ENCODE measurements at places on chromosomes 3 and 15. TPM values are rescaled to one million over a fixed set of nuclear protein-coding genes. Genes with fewer than 3 reads are reported as not detected.

- DNase-seq, result no peak
Observed at GRCh38 chr3:177694316-177694715, 497.0 kb upstream of the TBL1XR1 start.

GRCh38 chr15:34652726-34653033, 69.2 kb upstream of the GOLGA8B start:
- DNase-seq, result peak; percentile 10

DNA sequence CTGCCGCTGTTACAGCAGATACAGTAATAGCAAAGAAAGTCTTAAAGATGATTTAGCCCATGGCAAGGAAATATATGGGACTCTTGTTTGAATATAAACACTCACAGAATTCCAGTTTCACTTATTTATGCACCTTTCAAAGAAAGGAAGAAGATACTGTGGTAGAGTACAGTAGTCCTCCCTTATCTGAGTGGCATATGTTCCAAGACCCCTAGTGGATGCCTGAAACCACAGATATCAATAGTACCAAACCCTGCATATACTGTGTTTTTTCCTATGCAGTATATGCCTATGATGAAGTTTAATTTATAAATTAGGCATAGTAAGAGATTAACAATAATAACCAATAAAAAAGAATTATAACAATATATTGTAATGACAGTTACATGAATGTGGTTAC, 8.2 kb downstream of the MAP2K1 start:
- DNase-seq, result no peak

The DGKG gene
- 0.65 TPM for total RNA-seq

DNA sequence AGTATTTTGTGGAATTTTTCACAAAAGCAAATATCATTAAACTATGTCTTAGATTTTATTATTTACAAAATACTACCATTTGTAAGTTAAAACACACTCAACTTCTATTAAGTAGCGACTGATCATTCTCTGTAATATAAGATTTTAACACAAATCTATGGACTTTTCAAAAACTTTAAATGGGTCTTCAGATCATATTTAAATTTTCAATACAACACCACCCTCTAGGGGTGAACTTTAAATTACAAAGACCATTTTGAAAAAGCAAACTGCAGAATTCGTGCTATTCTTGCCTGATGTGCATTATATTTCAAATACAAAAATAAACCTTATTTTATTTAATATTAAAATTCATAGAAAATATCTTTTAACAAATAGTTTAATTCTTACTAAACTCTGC, 8.2 kb upstream of the VGLL4 start:
- no peak for DNase-seq

The WNT7A gene
- not detected for total RNA-seq

DNA sequence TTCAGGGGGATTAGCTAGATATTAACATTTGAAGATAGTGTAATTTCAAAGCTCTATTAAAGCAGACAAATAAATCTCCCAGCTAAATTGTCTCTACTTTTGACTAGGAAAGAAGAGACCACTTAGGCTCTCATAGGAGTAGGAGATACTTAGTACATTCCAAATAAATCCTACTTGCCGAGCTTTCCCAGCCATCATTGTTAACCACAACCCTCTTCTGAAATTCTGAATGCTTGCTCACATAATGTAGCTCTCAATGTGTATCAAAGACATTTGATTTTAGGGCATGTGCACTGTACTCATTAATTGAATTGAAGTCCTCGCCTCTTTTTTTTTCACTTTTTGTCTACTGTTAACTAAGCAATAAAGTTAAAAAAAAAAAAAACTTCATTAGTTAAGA, 598.2 kb upstream of the ADAMTS9 start:
- no peak for DNase-seq

- no peak for DNase-seq
Observed at GRCh38 chr3:52106951-52107611, 47.1 kb downstream of the POC1A start.

- DNase-seq, result no peak
Observed at GRCh38 chr15:56992725-56993124, 74.3 kb downstream of the TCF12 start.

DNA sequence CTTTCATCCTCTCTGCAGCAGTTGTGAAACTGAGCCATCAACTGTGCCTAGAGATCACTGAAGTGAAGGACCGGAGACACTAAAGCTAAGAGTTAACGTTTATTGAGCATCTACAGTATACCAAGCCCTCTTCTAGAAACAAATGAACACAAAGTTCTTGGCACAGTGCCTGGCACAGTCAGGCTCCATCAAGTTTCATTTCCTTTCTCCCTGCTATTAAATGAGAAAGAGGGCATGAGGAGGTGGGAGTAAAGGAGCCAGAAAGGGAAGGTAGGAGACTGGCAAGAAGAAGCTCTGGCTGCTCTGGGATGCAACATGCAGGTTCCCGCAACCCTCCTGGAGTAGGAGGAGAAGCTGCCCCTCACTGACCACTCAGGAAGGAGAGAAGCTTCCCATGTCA, 30.6 kb downstream of the CYP19A1 start:
- no peak for DNase-seq

The ZDHHC19 gene
- total RNA-seq, result 0.21 TPM

The CLDN1 gene
- 67.2 TPM for total RNA-seq

- DNase-seq, result no peak
Observed at GRCh38 chr3:177591379-177591778, 394.1 kb upstream of the TBL1XR1 start.

- DNase-seq, result no peak
Observed at GRCh38 chr15:46460431-46461094, 825.7 kb downstream of the SQOR start.

The DMXL2 gene
- total RNA-seq, result 6.6 TPM

- DNase-seq, result no peak
Observed at GRCh38 chr3:139758654-139759291, 81.0 kb upstream of the NMNAT3 start.

- no peak for DNase-seq
Observed at GRCh38 chr15:25436707-25437106, 2.1 kb downstream of the UBE3A start.

GRCh38 chr15:70430069-70430468, 332.4 kb upstream of the TLE3 start:
- DNase-seq, result no peak

- DNase-seq, result no peak
Observed at GRCh38 chr15:83099290-83099689, 8.2 kb upstream of the TM6SF1 start.

- peak; percentile 69 for DNase-seq
Observed at GRCh38 chr3:38960953-38961622, 90.7 kb downstream of the SCN11A start.

DNA sequence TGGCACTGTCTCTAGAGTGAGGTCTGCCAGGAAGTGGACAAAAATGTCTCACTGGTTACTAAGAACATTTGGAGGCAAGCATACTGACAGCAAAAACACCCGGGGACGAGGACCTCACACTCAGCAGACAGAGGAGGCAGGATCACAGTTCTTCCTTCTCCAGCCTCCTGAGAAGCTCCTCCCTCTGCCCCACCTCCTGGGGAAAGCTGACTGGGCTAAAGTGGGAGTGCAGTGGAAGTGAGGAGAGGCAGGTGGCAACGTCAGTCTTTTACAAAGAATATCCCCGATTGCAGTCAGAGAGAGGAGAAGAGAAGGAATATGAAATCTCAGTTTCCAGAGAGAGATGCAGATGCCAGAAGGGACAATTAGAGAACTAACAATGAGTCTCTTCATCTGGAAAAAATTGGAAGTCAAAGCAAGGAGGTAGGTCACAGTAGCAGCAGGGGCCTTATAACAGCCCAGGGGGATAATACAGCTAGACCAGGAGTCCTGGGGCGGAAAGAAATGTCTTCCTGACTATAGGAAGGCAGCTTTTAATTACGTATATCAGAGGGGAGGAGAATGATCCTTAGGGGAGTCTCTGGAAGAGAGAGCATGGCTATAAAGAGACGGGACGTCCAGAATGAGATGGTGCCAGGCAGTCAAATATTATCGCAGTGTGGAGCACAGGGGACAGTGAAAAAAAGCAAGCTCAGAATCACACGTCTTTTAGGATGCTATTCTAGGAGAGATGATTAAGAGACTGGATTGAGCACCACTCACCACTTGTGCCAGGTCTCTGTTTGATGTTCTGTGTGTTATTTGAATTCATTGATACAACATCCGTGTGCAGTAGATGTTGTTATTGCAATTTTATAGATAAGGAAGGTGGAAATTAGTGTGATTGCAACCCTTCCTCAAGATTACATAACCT, 47.2 kb downstream of the LEO1 start:
- no peak for DNase-seq

- no peak for DNase-seq
Observed at GRCh38 chr15:42704492-42704926, 32.4 kb downstream of the CDAN1 start.

The VGLL3 gene
- 7.8 TPM for total RNA-seq

GRCh38 chr15:87638554-87639083, 617.9 kb downstream of the NTRK3 start:
- no peak for DNase-seq

DNA sequence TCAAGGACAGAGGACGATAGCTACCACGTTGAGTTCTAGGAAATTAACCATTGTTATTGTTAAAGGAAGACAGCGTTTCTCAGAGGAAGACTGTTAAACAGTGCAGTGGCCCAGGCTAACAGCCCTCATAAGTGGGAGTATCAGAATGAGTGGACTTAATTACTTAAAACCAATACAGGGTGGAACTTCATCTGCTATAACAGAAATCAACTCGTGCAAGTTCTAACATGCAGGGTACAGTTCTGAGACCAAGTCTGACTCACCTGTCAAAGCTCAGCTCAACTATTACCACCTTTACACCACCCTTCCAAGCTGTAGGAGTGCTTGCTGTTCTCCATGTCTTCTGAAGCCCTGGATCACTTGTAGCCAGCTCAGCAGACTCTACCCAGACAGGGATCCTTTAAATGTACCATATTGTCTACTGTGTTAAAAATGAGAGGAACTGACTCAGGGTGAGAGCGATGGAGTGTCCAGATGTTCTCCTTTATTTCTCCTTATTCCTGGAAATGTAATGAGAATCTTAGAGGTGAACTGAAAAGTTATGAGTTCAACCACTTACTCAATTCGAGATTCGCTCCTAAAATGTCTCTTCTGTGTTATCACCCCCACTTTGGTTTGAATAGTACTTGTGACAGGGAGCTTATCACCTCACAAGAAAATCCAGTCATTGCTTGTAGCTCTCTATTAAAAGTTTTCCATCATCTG, 26.5 kb downstream of the CD86 start:
- no peak for DNase-seq

DNA sequence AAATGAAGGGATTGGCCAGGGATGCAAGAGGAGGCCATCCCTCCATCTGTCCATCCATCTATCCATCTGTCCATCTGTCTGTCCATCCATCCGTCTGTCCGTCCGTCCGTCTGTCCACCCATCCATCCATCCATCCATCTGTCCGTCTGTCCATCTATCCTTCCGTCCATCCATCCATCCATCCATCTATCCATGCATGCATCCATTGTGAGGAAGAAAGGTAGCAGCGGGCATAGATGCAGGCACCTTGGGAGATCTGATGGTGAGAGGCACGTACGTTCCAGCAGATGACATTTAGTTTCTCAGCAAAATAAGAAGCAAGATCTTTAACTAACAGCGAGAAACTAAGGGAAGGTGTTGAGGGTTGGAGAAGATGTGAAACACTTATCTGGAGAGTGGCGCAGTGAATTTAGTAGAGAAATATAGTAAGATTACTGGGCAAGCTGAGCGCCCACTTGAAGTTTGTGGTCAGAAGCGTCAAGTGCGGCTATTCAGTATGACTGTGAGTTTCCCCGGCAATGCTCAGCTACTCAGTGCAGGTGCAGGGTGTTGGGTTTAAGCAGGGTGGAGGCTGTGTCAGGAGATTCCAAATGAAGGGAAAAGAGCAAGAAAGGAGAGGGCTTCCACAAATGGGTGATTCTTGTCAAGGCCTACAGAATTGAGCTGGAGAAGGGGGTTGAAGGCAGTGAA, 22.4 kb upstream of the SRP14 start:
- no peak for DNase-seq

- no peak for DNase-seq
Observed at GRCh38 chr15:79812541-79812940, 84.3 kb downstream of the MTHFS start.

DNA sequence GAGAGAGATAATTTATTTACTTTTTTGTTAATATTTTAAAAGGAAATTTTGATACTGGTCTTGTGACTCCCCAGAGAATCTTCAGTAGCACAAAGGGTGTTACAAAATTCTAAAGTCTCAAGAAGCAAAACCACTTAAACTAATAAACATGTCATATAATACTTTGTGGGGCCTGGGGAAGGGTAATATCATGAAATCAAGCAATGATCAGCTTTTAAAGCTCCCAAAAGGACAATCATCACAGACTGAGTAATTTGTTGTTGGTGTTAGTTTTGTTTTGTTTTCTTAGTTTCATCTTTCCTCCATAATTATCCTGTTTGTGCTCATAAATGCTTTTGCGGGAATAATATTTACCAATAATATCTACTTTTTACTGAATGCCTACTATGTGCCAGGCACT, 55.0 kb downstream of the TMEM212 start:
- DNase-seq, result no peak

The SH3GL3 gene
- total RNA-seq, result not detected

GRCh38 chr3:187082758-187083375, 56.4 kb downstream of the RPL39L start:
- DNase-seq, result no peak

The LEKR1 gene
- 2.2 TPM for total RNA-seq

GRCh38 chr15:63582718-63583426, 14.3 kb upstream of the FBXL22 start:
- no peak for DNase-seq

- DNase-seq, result peak; percentile 56
Observed at GRCh38 chr3:141412087-141412935, 44.0 kb downstream of the ZBTB38 start.

DNA sequence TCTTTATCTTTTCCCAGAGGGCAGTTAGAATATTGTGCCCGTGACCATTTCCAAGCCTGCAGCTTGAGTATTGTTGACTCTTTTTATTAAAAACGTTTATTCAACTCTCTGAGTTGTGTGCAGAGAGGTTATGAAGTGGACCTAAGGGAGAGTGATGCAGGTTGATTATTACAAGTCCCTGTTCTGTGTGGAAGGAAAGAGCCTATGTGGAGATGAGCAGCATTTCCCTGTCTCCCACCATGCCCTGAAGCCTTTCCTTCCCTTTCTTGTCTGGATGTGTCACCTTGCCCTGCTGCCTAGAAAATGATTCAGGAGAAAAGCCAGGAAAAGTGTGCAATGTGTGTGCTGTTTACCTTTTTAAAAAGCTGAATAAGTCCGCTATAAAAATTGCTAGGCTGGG, 19.4 kb downstream of the ZPLD1 start:
- no peak for DNase-seq

- DNase-seq, result no peak
Observed at GRCh38 chr15:45116482-45117307, 2.6 kb downstream of the DUOXA2 start.

DNA sequence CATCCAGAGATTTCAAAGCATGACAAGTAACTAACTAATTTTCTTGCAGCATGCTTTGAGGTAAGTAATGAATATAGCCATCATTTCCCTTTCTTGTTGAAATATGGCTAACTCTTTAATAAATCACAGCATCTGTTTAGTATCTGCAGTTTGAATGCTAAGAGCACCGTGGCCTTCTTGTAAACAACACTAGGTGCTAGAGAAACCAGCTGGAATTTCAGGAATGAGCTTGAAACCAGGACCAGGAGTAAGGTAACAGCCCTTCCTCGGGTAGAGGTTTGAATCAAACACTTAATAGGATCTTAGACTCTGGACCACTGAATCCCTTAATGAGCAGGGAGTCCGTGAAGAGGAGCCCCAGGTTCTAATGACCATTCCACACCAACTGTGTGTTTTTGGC, 13.6 kb downstream of the CALML4 start:
- no peak for DNase-seq

- no peak for DNase-seq
Observed at GRCh38 chr3:98331329-98331728, 22.3 kb upstream of the OR5K4 start.

The CTXN2 gene
- total RNA-seq, result not detected

The CCDC39 gene
- not detected for total RNA-seq

GRCh38 chr3:128267541-128267940, 114.3 kb downstream of the EEFSEC start:
- DNase-seq, result no peak

All from pancreas (tissue), 10 donors.